EH (cell line): ENCODE measurements at places on chromosomes 3 and 15.
A peak's percentile ranks its signal among the peaks of the same experiment; 100 is the strongest.

- no peak for DNase-seq
These were observed 41.5 kb downstream of the PCNP start for GRCh38 chr3:101615525-101615924.

DNA sequence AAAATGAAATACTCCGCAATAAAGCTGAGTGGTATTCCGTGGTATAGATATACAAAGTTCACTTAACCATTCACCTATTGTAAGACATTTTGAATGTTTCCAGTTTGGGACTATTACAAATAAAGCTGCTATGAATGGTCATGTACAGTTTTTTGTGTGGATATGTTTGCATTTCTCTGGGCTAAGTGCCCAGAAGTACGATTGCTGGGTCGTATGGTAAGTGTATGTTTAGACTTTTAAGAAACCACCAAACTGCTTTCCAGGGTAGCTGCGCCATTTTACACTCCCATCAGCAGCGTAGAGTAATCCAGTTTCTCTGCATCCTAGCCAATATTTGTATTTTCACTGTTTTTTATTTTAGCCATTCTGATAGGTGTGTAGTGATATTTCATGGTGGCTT, 208.4 kb upstream of the TLE3 start:
- no peak for DNase-seq

GRCh38 chr15:49313650-49314049, 109.4 kb upstream of the FGF7 start:
- peak; percentile 89 for DNase-seq

GRCh38 chr3:65484964-65485363, 553.8 kb downstream of the MAGI1 start:
- DNase-seq: peak; percentile 3

DNA sequence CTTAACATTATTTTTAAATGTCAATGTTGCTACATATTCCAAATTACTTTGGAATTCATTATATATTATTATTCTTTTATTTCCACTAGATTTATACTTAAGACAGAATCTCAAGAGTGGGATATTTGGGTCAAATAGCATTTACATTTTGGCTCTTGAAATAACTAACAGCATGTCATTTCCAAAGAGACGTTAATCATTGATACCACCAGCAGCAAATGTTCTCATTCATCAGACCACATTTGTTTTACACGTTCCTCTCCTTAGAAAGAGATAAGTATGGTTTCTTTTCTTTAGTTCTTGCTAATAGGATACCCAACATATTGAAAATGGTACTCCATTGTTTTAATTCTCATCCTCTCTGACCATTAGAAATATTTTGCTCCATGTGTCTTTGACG, 229.8 kb downstream of the LPP start:
- no peak for DNase-seq

- DNase-seq: peak; percentile 19
These were observed 651.7 kb upstream of the CCDC54 start for GRCh38 chr3:106725566-106725965.

- DNase-seq: no peak
These were observed 881.5 kb downstream of the VGLL3 start for GRCh38 chr3:86109434-86109833.

GRCh38 chr15:99486371-99487336, 79.1 kb upstream of the MEF2A start:
- peak; percentile 91 for DNase-seq

- DNase-seq: no peak
These were observed 11.4 kb upstream of the SNRPA1 start for GRCh38 chr15:101306341-101307047.

- no peak for DNase-seq
These were observed 48.0 kb downstream of the CTNNB1 start for GRCh38 chr3:41247055-41248004.
